AG04450 (cell line): ENCODE measurements at places on chromosomes 3 and 15. TPM values are rescaled to one million over a fixed set of nuclear protein-coding genes. Genes with fewer than 3 reads are reported as not detected.

DNA sequence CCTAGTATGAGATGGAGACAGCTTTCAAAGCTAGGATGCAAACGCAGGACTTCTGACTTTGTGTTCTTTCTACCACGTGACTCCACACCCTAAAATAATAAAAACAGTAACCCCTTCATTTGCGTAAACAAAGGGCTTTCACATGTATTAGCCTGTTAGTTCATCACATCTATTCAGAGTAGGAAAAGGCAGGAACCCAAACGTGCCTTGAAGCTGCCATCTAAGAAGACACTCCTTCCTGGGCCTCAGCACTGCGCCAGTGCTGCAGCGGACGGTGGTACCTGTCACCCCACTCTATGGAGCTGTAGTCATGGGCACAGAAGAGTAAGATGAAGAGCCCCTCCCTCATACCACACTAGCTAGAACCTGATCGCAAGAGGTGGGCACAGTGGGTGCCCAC, 34.3 kb downstream of the PLD1 start:
- DNase-seq: no peak

DNA sequence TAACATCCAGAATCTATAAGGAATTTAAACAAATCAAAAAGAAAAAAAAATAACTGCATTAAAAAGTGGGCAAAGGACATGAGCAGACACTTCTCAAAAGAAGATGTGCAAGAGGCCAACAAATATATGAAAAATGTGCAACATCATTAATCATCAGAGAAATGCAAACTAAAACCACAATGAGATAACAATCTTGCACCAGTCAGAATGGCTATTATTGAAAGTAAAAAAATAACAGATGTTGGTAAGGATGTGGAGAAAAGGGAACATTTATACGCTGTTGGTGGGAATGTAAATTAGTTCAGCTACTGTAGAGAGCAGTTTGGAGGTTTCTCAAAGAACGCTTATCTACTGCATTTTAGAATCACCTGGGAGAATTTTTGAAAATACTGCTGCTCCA, 186.1 kb downstream of the OTOL1 start:
- no peak for DNase-seq

SRPRB gene
- polyA plus RNA-seq: 41.8 and 61.6 TPM in 2 replicates

DNA sequence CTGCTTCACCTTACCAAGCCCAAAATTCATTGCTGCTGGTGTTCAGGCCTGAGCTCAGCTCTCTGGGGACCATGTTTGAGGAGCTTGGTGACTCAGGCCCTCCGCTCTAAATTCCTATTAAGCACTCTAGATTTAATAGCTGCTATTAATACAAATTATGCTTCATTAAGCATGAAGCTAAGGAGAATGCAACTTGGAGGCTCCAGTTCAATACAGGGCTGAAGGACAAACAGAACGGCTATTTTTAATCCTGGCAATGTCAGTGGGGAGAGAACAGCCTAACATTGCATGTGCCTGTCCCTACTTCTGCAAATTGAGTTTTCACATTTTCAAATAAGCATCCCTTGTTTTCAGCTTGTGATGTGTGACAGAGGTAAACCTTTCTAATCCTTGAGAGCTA, 80.1 kb upstream of the TRIM42 start:
- no peak for DNase-seq

CSNK1G1 gene
- 19.0 and 24.3 TPM in 2 replicates for polyA plus RNA-seq

PAQR5 gene
- polyA plus RNA-seq: 7.9 and 9.7 TPM in 2 replicates
